ENCODE measurements at places on chromosomes 2 and 18.

GRCh38 chr18:42373584-42373983, 418.6 kb downstream of the PIK3C3 start:
- no peak for DNase-seq

DNA sequence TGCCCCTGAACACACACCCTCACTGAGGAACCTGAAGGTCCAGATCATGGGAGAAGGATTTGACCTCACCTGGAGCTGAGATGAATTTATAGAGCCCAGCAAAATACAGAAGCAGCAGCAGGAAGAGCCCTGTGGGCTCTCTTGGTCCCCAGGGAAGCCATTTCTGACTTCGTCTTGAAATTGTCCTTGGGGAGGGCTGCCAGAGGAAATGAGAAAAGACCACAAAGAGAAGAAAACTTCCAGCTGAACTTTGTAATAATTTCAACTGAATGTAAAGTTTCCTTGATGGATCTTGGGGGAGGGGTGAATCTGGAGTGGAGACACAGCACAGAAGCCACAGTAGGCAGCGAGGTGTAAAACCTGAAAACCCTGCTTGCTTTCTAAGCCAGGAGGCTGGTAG, 500.9 kb upstream of the NXPH2 start:
- DNase-seq = no peak

- DNase-seq = no peak
These were observed 46.9 kb downstream of the SLC66A2 start for GRCh38 chr18:79904357-79905147.

DNA sequence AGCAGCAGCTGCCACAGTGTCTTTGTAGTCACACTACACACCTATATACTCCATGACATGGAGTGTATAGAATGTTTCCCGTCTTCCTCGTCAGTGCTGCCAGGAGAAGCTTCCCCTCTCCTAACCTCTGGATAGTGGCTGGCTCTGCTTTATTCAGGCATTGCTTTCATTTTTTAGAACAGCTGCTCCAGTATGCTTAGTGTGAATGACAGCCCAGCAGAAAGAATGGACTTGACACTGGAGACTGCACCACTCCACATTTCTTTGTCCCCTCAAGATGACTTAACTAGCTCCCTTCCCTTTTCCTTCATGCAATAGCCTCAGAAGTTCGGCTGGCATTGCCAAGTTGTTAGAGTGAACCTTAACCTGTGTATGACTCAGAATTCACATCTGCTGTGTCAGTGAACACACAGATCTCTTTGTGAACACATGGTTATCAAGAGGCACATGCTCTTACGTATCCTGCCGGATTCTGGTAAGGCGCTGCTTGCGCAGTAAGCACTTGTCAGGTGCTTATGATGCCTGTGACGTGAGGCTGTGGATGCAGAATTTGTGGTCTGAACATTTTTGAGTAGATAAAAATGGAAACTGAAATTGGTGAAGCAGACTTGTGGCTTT, 73.9 kb downstream of the NEDD4L start:
- peak; percentile 18 for DNase-seq

- no peak for DNase-seq
These were observed 667.7 kb downstream of the SOCS6 start for GRCh38 chr18:70956554-70956953.

GRCh38 chr2:17441790-17442189, 76.5 kb downstream of the RAD51AP2 start:
- DNase-seq = no peak

- no peak for DNase-seq
These were observed 11.0 kb downstream of the CPSF3 start for GRCh38 chr2:9434489-9434888.
